ENCODE measurements at places on chromosomes 2 and 18.
A peak's percentile ranks its signal among the peaks of the same experiment; 100 is the strongest.

DNA sequence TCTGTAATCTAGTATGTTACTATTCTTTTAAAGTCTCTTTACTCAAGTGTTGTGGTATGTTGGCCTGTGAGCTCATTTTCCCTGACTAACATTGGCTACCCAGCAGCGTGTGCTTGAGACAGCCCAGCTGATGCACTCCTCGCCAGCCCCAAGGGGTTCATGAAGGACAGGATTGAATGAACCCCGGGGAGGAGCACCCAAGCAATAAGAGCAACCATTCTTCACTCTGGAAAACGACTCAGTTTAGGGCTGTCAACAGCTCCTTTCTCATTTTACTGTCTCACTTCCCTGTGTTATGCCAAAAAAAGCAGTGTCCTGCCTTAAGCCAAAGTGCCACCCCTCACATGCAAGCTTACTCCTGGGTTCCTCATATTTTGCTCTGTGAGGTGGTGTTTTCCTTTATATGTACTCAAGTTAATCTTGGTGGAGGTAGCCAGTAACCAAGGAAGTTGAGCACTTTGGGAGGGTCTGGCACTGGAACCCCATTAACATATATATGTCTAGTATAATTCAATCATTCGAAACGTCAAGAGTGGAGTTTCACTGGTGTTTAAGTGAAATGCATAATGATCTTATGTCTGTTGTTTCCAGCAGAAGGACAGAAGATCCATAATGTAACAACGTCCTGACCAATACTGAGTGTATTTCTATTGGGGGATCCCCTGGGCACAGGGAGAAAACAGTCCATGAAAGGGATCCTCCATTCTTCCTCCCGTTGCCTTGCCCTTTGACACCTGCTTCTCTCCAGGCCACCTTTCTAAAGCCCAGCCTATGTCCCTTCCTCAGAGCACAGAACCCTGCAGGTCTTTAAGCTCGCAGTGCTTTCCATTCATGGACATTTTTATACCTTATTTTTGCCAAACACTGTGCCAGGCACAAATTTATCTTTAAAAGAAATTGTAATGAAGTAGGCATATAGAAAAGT is 43.2 kb downstream of the ATIC start:
- no peak for DNase-seq

DNA sequence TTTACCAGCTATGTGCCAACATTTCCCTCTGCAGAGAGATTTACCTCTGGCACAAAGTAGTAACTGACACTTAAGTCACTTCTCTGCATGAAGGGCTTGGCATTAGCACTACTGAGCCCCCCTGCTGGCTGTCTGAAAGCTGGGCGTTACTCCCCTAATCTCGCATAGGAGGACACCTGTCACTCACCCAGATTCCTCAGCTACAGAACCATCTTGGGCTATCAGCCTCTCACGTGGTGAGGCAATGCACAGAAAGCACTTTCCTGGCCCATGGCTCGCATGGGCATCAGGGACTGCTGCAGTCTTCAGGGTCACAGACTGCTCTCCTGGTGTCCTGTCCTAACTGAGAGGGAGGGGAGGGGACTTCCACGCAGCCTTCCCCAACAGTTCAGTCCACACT is 12.0 kb downstream of the SERPINE2 start:
- DNase-seq, result no peak

- no peak for DNase-seq
Measured at GRCh38 chr18:58723810-58724602, 52.7 kb downstream of the MALT1 start.

DNA sequence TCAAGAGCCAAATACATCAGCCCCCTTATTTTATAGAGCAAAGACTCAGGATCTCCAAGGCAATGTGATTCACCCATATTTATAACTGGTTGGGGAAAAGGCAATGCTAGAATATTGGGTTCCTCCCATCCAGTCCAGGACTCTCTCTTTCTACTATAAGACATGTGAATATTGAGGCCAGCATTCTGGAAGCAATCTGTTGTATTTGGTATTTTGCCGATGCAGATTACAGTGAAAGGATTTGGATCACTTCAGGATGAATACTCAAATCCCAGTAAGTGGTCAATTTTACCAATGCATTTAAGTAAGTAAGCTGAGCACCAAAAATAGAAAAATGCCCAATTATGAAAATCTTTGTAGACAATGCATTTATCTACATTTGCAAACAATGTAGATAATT is 1834.7 kb upstream of the PIK3C3 start:
- DNase-seq, result no peak

GRCh38 chr2:94956797-94957391 is 68.6 kb upstream of the MAL start:
- DNase-seq, result peak; percentile 2

DNA sequence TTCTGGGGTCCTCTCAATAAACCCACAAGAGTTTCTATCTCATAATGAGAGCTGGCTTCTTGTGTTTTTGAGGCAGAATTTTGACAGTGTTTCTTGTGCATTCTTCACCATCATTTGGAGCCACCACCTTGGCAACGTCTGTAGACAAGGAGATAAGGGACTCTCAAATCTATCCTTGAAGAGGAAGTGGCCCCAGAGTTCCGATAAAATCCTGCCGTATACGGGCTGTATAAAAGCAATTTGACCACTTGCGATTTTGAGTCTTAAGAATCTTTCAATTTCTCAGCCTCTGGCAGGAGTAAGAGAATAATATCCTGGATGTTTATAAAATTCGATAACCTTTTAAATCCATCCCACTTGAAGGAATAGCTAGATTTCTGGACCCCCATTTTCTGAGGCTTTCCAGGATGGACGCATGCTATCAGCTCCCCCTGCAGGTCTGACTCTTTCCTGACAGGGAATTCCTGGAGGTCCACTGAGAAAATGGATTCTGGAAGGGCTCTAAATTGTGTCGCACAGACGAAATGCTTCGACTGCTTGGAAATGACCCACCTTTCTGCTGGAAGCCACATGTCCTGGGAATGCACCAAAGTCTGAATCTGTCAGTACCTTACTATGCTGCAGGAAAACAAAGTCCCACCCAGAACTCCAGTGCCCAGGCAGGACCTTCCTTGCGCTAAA is 54.1 kb downstream of the E2F6 start:
- no peak for DNase-seq

DNA sequence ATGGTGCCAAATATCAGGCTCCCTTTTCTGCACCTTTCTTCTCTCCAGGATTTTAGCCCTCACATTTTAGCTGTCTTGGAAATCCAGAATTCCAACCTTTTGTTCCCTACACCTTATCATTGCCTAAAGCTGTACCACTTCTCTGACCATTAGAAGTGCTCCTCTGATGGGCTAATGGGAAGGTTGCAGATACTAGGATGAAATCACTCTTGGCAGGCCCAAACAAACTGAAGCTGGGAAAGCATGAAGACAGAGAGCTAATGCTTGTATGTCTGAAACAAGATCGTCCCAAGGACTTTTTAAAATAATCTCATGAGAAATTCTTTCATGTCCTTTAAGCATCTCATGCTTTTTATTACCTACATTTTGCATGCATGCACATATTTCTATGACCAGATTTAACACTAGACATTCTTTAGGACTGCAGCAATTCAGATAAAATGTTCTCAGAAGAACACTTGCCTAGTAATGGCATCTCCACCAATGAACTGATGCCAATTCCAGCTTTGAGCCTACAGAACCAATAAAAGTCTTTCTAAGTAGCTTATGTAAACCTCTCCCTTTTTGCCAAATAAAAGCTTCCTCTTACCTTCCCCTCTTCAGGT is 98.4 kb upstream of the OSR1 start:
- no peak for DNase-seq

DNA sequence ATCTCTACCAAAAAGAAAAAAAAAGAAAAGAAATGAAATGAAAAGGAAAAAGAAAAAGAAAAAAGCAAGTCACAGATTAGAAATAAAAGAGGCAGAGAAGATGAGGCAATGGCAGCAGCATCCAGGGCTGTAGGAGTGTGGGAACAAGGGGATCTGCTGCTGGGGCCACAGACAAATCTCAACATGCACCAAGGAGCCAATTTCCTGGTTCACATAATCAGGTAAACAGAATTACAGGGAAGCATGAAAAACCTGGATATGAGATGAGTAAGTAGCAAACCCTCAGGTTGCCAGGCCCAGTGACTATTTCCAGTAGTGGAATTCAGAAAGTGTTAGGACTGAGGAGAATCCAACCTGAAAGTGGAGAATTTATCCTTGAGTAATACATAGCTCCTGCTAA is 77.4 kb upstream of the ARHGAP28 start:
- no peak for DNase-seq

Data from HS-5 (cell line).